ENCODE measurements at places on chromosomes 2 and 18.

DNA sequence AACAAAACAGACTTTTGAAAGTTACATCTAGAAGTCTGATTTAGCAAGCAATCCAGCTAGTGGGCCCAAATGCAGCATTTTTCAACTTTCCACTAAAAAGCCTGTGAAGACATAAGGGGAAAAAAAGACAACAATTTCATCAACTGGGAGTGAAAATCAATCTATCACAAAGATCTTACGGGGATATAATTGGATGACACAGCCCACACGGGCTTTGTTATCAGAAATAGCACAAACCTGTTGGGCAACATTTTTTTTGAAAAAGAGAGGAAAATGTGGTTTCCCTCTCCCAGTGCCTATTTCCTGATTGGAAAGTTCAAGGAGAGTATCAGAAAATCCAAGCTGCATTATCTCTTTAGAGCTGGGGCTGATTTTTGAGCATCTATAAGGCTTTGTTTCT, 132.7 kb downstream of the EVA1A start:
- no peak for DNase-seq

GRCh38 chr2:205762881-205763280, 80.6 kb downstream of the NRP2 start:
- no peak for DNase-seq

DNA sequence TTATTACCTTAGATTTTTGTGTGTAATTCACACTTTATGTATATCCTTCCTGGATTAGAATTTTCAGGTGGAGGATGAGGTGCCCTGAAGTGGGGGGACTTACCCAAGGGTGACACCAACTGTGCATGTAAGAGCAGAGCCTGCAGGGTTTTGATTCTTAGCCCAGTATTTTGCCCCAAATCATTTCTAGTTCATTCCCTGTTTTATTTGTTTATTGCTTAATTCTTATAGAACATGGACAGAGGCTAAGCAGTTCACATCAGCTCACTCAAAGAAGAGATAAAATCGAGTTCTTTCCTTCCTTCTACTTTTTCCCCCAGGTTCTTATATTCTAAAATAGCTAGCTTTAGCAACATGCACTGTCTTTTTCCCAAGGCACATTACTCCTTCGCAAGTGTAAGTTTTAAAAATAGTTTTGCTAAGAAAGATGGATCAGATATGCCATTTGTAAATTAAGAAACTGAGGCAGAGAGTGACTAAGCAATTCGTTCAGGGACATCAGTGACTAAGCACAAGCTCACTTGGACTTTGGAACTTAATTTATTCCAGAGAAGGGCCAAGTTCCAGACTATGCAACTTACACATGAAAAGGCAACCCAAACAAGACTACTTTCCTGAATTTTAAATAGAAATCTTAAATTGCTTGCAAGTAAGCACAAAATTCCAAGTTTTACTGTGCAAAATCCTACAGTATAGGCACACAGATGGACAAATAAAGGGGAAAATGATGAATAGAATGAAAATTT, 427.9 kb upstream of the POU3F3 start:
- DNase-seq = no peak

DNA sequence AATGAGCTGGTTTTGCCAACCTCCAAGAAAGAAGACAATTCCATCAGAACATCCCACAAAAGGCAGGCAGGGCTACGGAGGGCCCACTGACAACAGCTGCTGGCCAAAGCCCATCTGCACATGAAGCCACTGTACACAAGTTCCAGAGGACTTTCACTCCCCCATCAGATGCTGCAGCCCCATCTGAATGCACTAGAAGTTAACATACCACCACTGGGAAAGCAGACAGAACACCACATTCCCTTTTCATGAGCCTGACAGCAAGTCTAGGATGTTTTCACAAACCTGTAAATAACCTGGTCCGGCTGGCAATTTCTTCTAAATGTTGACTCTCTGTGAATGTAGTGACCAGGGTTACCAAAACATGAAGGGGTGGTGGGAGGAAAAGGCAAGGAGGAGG, 41.5 kb downstream of the CCBE1 start:
- DNase-seq = no peak

DNA sequence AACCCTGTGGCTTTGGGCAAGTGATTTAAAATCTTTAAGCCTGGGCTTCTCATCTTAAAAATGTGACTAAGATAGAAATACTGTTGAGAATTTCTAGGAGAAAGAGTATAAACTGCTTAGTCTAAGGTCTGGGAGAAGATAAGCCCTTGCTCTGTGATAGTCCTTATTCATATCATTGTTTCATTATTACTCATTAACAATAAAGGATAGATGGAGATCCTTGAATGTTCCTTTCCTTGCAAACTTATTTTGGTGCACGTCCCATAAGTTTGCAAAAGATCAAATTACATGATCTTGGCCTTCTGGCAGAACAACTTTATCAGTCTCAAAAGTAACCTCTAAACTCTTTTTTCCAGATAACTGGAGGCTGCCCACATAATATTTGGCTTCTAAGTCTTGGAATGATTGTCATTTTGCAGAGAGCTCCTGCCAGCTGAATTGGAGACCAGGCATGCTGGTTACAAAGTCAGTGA, 138.3 kb downstream of the FAM124B start:
- no peak for DNase-seq

- DNase-seq = no peak
Measured at GRCh38 chr2:204321910-204322751, 223.1 kb upstream of the PARD3B start.

DNA sequence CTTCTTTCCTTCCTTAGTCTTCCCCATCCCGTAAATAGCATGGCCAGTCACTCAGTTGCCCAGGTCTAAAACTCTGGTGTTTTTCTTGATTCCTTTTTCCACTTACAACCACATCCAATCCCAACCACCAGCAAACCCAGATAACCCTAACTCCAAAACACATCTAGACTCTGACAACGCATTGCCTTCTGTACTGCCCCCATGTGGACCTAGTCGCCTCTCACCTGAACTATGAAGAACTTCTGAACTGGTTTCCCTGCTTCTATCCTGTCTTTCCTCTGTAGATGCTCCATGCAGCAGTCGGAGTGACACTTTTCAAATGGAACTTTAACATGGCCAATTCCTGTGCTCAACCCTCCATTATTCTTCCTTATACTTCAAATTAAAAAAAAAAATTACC, 26.5 kb downstream of the ST6GAL2 start:
- no peak for DNase-seq

DNA sequence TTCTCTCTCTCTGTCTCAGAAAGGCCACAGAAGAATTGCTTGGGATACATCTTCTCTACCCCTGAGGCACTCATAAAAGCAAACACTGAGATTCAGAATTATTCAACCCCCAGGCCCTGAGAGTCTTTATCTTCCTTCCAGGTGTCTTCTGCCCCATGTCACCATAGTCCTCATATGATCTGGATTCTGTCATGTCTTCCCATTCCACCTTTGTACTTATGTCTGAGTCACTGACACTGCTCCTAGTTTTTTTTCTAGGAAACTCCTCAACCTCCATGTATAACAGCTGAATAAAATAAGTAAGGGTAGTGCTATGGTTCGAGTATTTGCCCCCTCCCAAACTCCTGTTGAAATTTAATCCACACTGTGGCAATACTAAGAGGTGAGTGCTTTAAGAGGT, 11.6 kb downstream of the HIBCH start:
- DNase-seq = no peak

DNA sequence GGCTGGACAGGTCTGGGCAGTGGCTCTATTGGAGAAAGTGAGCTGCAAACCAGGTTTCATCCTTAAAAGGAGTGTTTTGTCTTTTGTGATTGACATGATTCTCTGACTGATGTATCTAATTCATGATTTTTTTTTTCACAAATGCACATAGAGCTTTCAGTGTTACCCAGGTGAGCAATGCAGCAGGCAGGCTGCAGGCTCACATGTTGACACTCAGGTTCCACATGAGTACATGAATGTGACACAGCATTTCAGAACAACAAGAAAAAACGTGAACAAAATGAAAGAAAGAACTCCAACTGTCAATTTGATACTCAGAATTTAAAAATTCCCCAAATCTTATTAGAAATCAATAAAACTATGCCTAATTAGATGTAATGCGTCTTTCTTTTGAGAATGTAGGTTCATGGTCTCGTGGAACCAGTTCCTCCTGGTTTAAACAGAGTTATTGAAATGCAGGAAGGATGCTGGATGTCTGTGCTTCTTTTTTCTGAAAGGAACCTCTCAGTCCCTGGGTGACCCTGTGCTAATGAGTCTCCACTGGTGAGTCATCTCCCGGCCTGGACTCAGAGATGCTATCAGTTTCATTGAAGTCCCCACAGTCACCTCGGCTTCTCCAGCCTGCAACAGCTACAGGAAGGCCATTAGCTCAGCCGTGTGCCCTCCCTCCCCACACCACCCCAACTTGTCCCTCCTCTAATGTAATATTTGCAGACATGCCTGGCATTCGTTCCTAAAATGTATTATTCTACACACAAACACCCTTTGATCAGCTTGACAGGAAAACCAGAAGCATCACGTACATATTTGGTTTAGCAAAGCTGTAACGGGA, 430.4 kb downstream of the LPIN1 start:
- DNase-seq = no peak

DNA sequence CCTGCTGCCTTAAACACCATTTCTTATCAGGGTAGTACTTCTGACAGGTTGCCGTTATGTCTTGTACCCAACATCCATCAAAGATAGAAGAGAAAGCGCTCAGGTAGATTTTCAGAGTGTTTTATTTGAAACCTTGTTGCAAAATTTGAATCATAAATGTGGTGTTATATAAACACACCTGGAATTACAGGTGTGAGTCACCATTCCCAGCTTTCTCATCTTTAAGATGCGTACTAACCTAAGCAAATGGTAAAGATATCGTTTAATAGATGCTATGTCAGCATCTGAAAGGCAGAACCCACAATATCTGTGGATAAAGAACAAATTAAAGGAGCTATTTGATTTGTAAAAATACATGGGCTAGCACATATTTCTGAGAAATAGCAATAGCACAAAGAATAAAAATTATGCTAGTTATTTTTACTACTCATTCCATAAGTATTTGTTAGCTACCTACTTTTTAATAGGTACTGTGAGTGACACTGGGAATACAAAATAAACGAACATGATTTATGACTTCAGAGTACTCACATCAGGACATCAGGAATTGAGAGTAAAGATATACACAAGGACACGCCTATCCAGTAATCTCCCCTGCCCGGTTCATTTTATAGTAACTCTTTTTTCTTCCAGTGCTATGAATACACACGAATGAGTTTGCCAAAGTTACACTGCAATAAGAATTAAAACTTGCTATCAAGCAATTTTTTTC, 193.8 kb downstream of the RBM43 start:
- no peak for DNase-seq
